ENCODE measurements at places on chromosomes 7 and 10.

- no peak for DNase-seq
These were observed 476 bp upstream of the RET start for GRCh38 chr10:43076311-43076875.

- DNase-seq: no peak
These were observed 191.1 kb downstream of the ZNF438 start for GRCh38 chr10:30840395-30841050.

GRCh38 chr10:44607116-44607515, 222.2 kb upstream of the CXCL12 start:
- no peak for DNase-seq

- DNase-seq: no peak
These were observed 14.0 kb upstream of the PKD1L1 start for GRCh38 chr7:47962262-47962661.

DNA sequence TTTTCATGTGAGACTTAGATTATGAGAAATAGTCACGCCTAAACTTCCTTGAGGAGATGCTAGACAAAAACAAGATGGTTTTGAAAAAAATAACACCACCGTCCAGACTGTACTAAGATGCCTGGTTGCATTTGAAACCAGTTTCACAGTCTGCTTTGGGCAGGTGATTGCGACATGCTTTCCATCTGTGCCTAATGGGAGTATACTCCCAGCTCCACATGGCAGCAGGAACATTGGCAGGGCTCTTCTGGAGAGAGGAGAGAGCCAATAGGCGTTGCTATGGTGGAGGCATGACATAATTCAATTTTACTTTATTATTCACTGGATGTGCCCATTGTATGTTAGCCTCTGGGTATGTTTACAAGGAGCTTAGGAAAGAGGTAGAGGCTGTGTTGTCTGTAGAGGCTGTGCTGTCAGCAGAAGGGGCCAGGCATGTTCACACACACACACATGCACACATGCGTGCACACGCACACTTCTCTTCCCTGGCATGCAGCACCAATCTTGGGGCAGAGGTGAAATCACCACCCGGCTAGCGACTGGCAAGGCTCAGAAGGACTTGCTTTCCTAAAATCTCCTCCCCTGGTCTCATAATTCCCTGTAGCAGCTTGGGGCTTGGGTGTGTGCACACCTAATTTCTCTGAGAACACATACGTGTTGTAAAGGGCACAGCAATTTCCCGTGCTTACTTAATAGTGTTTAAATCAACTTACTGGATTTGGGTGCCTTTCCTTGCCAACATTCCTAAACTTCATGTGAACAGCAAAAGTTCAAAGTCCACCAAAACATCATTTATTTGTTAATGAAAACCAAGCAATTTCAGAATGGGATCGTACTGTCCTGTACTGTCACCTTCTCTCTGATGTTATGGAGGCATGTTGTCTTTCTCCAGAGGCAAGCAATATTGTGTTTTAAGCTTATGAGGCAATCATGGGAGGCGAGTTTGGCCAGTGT, 162.1 kb downstream of the TCF7L2 start:
- peak; percentile 32 for DNase-seq

DNA sequence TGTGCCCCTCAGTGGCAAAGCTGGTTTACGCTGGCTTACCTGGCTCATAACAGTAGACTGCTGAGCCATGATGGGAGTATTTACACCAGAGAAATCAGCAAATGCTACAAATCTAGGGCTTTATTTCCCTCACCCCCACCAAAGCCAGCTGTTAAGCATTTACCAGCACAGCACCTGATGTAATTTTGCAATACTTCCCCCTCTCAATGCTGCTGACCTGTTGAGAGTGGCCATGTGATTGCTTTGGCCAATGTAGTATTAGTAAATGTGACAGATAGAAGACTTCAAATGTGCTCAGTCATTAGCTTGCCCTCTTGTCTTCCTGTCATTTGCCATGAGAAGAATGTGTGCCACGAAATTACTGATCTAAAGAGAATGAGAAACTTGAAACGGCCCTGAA, 46.6 kb downstream of the HERPUD2 start:
- peak; percentile 20 for DNase-seq

DNA sequence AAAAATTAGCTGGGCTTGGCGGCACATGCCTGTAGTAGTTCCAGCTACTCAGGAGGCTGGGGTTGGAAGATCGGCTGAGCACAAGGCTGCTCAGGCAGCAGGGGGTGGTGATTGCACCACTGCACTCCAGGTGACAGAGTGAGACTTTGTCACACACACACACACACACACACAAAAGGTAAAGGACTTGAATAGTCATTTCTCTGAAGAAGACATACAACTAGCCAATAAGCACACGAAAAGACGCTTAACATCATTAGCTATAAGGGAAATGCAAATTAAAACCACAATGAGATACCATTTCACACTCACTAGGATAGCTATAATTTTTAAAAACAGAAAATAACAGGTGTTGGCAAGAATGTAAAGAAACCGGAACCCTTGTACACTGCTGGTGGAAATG, 48.6 kb downstream of the HIP1 start:
- no peak for DNase-seq

- no peak for DNase-seq
These were observed 42.3 kb upstream of the SP8 start for GRCh38 chr7:20828947-20829346.

DNA sequence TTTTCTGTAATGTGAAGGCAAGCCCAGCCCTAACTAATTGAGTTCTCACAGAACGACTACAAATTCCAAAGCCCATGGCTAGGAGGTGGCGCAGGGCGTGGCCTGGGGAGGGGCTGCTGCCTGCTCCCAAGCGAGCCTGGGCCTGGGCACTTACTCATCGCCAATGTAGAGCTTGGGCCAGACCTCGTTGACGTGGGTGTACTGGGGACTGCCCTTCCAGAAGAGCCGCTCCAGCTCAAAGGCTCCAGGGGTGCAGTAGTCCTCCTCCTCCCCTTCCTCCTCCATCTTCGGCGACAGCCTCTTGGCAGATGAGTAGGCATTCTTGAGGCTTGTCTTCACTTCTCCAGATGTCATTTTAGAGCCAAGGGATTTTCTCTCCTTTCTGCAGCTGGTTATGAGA, 53.3 kb upstream of the SAMD8 start:
- no peak for DNase-seq

GRCh38 chr10:117884093-117884492, 162.6 kb downstream of the RAB11FIP2 start:
- DNase-seq: no peak

- no peak for DNase-seq
These were observed 352.3 kb upstream of the PODXL start for GRCh38 chr7:131908714-131909113.

DNA sequence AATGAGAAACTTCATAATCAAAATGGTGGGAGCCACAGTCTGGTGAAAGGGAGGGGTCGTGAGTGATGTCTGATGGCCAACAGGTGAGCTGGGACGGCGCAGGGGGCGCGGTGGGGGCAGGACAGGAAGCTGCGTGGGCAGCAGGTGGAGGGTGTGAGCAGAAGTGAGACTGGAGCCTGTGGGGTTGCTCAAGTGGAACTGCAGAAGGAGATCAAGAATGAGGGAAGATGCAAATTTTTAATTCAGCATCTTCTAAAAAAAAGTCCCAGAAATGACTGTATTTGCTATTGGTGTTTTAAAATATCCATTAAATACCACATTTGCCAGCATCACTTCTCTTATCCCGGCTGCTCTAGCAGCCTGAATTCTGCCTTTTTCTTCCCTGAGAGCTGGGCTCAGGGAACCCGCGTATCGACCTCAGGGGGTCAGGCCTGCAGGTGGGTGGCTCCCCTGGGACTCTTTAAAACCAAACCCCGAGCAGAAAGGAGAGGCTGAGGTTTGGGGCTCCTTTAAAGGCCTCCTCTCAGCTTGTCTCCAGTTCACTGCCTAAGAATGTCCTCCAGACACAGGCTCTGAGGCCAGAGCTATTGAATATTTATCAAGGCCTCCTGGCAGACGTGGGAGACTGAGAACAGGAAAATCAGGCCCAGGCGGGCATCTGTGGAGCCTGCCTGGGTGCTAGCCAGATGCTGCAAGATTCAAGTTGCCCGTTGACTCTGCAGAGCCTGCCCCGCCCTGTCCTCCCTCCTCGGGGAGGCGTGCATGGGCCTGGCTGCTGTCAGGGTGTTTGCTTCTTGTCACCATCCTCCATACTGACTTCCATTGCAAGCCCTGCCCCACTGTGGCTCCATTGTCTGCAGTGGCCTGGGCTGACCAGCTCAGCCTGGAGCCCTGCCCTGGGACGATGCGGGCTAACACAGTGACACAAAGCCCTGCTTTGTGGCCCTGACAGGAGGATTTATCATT, 53.9 kb downstream of the SYPL1 start:
- DNase-seq: no peak

DNA sequence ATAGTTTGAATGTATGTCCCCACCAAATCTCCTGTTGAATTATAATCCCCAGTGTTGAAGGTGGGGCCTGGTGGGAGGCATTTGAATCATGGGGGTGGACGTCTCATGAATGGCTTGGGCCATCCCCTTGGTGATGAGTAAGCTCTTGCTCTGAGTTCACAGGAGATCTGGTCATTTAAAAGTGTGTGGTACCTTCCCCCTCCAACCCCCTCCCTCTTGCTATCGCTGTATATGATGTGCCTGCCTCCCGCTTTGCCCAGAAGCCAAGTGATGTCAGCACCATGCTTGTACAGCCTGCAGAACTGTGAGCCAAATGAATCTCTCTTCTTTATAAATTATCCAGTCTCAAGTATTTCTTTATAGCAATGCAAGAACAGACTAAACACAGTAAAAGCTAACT, 103.0 kb downstream of the CNOT4 start:
- no peak for DNase-seq
